Mesenteric fat pad (tissue), 1 donor: ENCODE measurements at places on chromosomes 2 and 18. TPM values are rescaled to one million over a fixed set of nuclear protein-coding genes. Genes with fewer than 3 reads are reported as not detected.

PIEZO2 gene
- 3.1 TPM for total RNA-seq

DNA sequence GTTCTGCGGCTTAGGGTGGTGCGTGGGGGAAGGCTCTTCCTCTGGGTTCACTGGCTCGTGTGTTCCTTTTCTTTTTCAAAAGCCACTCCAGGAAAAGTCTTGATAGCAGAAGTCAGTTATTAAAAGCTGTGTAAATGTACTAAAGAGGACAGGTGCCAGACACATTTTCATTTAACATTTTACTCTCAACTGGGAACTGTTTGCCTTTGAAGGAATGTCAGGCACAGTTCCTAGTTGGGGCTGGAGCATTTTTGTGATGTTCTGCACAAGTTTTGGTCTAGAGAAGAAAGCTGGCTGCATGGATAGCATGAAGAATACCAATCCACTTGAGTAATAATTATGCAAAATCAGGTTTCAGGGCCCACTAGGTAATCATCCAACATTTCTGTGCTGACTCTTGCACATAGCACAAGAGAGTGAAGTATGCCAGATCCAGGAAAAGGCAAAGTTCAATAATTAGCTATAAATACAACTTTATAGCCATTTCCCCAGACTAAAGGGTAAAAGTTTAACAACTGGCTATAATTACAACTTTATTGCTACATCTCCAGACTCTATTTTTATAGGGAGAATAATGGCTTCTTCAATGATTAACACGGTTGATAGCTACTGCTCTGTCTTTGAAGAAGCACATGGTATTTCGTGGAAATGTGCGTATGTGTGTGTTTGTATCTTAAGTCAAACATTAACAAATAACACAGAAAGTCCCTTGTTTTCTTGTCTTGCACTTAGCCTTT is 16.2 kb downstream of the SCYGR8 start:
- peak; percentile 1 for DNase-seq

LIMS3 gene
- total RNA-seq = 9.7 TPM

GAREM2 gene
- 6.8 TPM for total RNA-seq

MLPH gene
- 7.3 TPM for total RNA-seq

- DNase-seq = peak; percentile 88
These were observed 4.6 kb downstream of the KCNG2 start for GRCh38 chr18:79802298-79802697.

GRCh38 chr18:48179666-48180065 is 229.5 kb downstream of the ZBTB7C start:
- no peak for DNase-seq

GRCh38 chr18:45596036-45596435 is 19.2 kb upstream of the SLC14A2 start:
- no peak for DNase-seq

DNA sequence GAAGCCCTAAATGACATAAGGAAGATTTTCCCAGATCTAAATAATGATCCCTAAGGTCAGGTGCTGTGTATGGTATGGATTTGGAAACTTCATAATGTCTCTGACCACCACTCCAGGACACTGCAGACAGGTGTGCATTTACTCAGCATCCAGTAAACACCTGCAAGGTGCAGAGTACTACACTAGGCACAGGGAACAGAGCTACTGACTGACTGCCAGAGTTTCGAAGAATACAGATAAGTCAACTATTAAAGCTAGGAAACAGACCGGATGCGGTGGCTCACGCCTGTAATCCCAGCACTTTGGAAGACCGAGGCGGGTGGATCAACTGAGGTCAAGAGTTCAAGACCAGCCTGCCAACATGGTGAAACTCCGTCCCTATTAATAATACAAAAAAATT is 65.0 kb downstream of the ATP8B1 start:
- DNase-seq = no peak

GRCh38 chr18:48020337-48021250 is 90.1 kb upstream of the SMAD2 start:
- DNase-seq = peak; percentile 26

TET3 gene
- total RNA-seq = 12.0 TPM

GRCh38 chr18:49663899-49664890 is 102.3 kb downstream of the LIPG start:
- DNase-seq = no peak

EMX1 gene
- not detected for total RNA-seq

DNA sequence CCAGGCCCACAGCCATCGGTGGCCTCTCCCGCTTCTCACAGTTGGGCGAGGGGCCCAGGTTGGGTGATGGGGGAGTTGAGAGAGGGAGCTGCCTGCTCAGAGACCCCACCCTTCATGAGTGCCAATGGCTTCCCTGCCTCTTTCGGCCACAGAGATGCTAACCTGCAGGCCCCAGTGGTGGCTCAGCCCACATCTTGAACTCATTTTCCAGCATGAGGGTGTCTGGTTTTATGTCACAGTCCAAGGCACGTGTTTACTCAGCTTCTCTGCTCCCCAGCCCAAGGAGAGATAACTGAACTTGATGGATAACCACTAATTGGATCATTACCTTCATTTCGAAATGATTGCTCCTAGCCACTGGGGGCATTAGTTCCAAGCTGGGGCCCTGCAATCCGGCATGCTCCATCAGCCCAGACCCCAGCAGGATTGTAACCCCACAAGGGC is 45.9 kb upstream of the SIX2 start:
- no peak for DNase-seq
